NCI-H1105 treated with DMSO at 0.1 percent for 48 hours (cell line): ENCODE measurements at places on chromosomes 12 and 14.

DNA sequence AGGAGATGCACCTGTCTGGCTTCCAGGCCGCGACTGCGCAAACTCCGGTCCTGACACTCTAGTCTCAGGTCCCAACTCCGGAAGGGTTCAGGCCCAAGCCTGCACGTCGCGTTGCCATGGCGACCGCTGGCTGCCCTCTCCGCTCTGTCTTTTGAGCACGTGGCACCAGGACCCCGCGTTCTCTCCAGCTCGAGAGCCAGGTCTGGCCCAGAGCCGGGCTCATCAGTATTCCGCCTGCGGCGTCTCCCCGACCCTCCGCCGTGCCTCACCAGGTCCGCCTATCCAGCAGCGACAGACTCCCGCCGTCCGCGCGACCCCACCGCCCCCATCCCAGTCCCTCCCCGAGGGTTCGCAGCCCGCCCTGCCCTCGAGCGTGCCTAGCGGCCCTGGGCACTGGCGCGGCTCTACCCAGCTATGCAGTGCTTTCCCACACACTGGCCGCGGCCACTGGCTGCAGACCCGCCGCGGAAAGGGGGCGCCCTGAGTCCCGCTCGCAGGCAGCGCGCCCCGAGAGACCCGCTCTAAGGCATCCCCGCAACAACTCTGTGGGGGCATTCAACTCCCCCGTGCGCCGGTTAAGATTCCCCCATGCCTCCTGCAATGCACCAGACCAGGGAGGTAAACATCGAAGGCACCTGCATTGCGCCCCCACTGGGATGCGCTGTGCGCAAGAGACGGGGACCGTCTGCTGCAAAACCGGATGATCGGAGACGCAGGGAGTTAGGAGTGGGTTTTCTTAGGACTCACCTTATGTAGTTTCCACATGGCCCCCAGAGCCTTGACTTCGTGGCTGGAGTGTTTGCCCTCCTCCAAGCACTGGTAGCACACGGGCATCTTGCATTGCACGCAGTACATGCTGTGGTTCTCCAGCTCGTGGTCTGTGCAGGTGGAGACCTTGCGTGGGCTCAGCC is 1.3 kb downstream of the TRIM9 start:
- DNase-seq = peak; percentile 96

DNA sequence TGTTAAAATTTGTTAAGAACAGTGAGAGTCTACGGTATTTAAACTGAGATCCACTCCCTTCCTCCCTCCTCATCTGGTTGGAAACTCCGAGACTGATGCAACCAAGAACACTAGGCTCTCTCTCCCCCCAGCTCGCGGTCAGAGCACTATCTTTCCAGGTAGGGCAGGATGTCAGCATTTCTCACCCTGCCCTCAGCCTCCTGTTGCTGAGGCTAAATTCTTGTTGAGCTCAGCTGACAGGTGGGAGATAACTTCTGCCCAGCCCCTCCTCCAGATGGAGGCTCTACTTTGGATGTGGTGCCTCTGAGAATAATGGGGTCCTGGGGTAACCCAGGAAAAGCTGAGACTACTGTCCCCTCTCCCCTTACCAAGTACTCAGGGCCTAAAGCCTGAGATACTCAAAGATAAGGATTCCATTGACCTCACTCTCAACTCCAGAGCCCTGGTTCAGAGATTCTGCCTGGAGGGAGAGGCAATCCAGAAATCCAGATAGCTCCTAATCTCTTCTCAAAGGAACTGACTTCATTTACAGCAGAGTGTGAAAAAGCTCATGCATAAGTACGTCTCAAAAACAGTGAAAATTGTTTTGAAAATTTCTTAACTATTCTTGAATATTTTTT is 110.1 kb downstream of the EML5 start:
- DNase-seq = no peak

GRCh38 chr12:71164568-71165197 is 6.9 kb upstream of the TSPAN8 start:
- no peak for DNase-seq

DNA sequence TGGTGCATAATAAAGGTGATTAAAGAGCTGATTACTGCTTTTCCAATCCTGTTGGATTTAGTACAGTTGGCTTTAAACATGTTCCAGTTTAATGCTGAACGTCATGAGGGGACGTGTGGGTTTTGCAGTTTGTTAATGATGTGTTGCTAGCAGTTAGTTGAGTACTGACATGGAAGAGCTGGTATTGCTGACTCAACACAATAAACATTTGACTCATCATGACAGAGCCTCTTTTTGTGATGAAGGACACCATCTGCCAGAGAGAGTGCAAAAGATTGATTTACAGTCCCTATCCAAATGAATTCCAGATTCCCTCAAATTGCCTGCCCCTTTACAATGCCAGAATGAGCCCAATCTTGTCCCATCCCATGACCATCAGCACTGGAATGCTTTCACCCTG is 346.2 kb upstream of the PRICKLE1 start:
- DNase-seq = no peak

- peak; percentile 62 for DNase-seq
These were observed 2.3 kb downstream of the KSR2 start for GRCh38 chr12:117966511-117966910.

GRCh38 chr12:80636832-80637231 is 70.6 kb upstream of the MYF6 start:
- no peak for DNase-seq

DNA sequence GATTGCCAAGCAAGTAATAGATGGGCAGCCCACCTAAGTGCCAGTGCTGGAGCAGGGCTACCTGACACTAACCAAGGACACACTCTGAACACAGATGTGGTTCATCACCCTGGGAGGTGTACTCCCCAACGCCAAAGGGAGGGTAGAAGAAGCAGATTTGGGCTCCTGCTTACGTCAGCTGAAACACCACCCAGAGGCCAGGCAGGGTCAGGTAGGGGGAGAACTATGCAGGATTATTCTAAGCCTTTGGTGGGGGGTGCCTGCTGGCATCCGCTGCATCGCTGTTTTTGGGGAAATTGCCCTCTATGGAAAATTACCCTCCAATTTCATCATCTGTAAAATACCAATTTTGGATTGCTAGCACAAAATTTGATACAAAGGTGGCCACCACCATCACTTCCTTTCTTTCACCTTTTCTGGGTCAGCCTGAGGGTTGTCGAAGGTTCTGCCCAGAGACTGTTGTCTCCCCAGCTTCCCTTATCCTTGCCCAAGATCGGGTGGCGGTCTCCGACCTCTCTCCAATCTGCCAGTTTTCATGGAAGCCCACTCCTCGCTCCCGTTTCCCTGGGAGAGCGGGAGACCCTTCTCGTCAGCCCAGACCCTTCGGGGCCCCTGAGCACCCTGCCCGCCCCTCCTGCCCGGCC is 535 bp downstream of the BIN2 start:
- DNase-seq = no peak

GRCh38 chr12:124534776-124535740 is 32.4 kb downstream of the NCOR2 start:
- DNase-seq = no peak

DNA sequence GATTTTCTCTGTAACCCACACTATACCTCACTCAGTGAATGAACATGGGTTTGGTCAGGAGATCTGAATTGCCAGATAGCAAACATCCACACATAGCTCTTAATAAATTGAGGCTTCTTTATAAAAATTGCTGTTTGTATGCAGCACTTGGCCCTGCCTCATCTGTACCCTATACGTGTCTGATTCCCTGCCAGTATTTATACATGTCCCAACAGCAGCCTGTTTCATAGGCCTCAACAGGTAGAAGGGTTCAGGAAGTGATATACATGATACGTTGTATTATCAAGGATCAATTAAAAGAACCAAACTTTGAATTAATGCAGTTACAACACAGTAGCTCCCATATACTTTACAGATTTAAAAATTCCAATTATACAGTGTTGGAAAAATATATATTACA is 32.3 kb downstream of the RASSF9 start:
- DNase-seq = no peak

- DNase-seq = no peak
These were observed 144.2 kb downstream of the KICS2 start for GRCh38 chr12:64077922-64078321.

DNA sequence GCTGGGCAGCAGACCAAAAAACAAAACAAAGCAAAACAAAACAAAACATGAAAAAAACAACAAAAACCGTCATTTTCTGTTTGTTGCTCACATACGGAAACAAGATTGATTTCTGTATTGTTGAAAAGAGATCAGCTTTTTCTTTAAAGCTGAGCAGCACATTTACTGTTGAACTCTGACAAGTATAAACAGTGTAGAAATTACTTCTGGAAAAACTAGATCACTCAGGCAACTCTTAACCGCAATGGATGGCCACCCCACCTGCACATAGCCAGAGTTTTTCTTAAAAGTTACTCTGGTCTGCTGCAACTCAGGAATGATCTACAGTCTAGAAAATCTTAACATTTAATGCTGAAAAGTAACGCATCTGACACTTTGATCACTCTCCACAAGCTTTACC is 80.9 kb downstream of the PPM1H start:
- DNase-seq = no peak
